Activated T-cell treated with anti-CD3 and anti-CD28 coated beads, Interleukin-2, amount 50 U/mL, for 24 hours (primary cell): ENCODE measurements at places on chromosomes 11 and 22.

GRCh38 chr11:5608808-5609207, 12.4 kb downstream of the TRIM6 start:
- DNase-seq = no peak
- no peak overlapping the region for H3K4me3 ChIP-seq
- H3K27me3 ChIP-seq = no peaks in the 10 kb centered on the region
- no peaks in the 10 kb centered on the region for H3K36me3 ChIP-seq
- H3K4me1 ChIP-seq = no peaks in the 10 kb centered on the region
- H3K27ac ChIP-seq = no peak overlapping the region

DNA sequence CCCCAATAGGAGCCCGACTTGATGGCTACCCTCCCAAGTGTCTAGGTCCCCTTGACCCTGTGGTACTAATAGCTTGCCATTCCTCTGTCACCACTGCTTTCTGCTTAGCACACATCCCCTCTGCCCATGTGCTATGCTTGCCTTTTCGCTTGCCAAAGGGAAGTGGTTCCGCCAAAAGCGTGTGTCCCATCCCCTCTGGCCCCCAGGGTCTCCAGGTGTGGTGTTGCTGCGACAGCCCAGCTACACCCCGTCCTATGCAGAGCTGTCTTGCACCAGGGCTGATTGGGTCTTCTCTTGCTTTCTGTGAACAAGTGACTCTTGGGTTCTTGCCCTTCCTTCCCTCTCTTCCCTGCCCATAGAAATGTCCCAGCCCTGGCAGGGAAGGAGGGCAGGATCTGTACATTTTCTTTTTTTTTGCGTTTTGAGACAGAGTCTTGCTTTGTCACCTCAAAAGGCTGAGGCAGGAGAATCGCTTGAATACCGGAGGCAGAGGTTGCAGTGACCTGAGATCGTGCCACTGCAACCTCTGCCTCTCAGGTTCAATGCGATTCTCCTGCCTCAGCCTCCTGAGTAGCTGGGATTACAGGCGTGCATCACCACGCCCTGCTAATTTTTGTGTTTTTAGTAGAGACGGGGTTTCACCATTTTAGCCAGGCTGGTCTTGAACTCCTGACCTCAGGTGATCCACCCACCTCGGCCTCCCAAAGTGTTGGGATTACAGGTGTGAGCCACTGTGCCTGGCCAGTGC, 3.9 kb downstream of the TANGO2 start:
- H3K27me3 ChIP-seq = no peaks in the 10 kb centered on the region
- H3K27ac ChIP-seq = peak overlapping the region; percentile 7
- H3K4me1 ChIP-seq = peaks cover 37% of the 10 kb centered on the region
- no peak overlapping the region for H3K4me3 ChIP-seq

DNA sequence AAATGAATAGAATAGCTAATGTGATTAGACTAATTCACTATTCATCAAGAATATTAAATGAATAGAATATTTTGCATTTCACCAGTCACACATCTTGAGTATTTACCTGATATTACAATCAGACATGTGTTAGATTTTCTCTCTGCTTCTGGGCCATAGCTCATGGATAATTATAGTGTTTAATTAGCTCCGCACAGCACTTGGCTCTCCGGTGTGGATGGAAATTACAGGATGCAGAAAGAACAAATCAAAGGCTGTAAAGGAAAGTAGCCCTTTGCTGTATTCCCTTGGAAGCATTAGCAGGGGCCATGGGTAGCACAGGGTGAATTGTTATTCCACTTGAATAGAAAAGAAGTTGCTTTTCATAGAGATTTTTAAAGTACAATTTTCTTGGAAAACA, 320.3 kb upstream of the SORL1-AS1 start:
- H3K36me3 ChIP-seq = no peaks in the 10 kb centered on the region
- no peak for DNase-seq
- H3K27ac ChIP-seq = no peak overlapping the region

GRCh38 chr11:72225411-72225951, 914 bp downstream of the INPPL1 start:
- DNase-seq = peak; percentile 66
- H3K4me3 ChIP-seq = peak overlapping the region; percentile 84
- H3K27ac ChIP-seq = peak overlapping the region; percentile 81
- H3K27me3 ChIP-seq = no peaks in the 10 kb centered on the region
- H3K36me3 ChIP-seq = peaks cover 43% of the 10 kb centered on the region

DNA sequence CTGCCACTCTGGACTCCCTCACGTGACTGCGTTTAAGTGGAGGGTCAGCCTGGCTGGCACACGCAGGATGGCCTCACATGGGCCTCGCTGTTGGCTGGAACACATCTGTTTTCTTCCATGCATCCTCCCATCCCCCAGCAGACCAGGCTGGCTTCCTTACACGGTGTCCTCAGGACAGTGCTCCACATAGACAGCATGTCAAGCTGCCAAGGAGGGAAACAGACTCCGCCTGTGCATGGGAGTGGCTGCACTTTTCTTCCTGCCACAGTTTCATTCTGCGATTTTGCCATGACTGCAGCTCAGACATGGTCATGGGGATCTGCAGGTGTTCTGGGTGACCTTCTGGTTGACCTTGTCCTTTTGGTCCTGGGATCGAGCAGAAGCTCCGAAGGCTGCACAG, 344.2 kb downstream of the SHANK2 start:
- no peak for DNase-seq
- peaks cover 29% of the 10 kb centered on the region for H3K27me3 ChIP-seq
- H3K4me1 ChIP-seq = peaks cover 2% of the 10 kb centered on the region
- no peaks in the 10 kb centered on the region for H3K36me3 ChIP-seq
- no peak overlapping the region for H3K27ac ChIP-seq

- H3K27ac ChIP-seq = no peak overlapping the region
- no peak overlapping the region for H3K4me3 ChIP-seq
- H3K27me3 ChIP-seq = peaks cover 2% of the 10 kb centered on the region
- no peaks in the 10 kb centered on the region for H3K4me1 ChIP-seq
Measured at GRCh38 chr11:131378931-131379330, 8.5 kb downstream of the NTM start.

DNA sequence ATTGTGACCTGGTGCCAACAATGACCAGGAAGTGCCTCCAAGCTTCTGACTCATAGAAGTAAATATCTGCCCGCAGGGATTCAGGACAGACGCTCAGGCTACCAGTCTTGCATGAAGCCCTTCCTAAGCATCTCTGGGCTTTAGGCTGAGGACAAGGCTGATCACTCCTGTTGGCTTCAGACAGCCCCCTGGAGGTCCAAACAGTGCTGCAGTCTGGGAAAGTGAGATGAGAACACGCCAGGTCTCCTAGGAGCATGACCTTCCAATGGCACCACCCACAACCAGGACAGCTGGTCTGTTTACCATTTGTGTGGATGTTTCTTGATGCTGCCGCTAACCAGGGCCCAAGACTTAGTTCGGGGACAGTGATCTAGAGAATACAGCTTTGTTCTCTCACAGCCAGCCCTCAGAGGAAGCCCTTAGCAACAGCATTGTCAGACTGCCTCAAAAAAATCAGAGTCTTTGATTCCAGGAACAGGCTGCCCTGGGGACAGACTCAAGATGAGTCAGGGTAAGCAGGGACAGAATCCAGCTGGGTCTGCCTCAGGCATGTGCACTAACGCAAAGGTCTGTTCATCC, 111.2 kb downstream of the ZNF280B start:
- no peak for DNase-seq
- peaks cover 5% of the 10 kb centered on the region for H3K27me3 ChIP-seq
- H3K27ac ChIP-seq = no peak overlapping the region

GRCh38 chr11:93775289-93775688, 8.8 kb upstream of the MED17 start:
- no peak overlapping the region for H3K27ac ChIP-seq
- H3K4me1 ChIP-seq = no peaks in the 10 kb centered on the region
- H3K4me3 ChIP-seq = no peak overlapping the region
- no peak for DNase-seq
- H3K27me3 ChIP-seq = no peaks in the 10 kb centered on the region

DNA sequence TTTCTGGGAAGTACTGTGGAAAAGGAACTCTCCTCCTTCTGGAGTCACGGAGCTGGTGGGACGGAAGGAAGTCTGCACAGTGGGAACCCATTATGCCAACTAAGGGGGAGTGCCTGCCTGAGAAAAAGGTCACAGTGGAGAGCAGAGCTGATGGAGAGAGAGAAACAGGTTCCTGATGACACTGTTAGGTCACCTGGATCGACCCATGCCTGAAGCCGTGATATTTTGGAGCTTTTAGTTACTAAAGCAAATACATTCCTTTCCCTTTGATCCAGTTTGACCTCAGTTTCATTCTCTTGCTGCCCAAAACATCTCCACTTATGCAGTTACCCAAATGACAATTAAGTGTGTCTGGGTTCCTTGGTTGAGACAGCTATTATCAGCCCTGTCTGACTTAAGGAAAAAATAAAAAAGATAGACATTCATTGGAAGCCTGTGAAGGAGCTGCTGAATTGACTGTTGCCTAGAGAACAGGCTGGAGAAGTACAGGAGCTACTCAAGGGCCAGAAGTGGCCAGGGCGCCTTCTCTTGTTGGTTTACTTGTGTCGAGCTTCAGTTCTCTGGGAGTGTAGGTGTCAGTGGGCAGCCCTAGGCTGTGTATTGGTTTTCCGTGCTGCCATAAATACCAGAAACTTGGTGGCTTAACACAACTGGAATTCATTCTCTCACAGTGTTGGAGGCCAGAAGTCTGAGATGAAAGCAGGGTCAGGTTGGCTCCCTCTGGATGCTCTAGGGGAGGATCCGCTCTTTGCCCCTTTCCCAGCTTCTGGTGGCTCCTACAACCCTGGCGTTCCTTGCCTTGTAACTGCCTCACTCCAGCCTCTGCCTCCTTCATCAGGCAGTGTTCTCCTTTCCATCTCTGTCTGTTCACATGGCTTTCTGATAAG, 13.6 kb downstream of the MRGPRD start:
- no peaks in the 10 kb centered on the region for H3K36me3 ChIP-seq
- H3K27me3 ChIP-seq = peaks cover 5% of the 10 kb centered on the region
- H3K4me3 ChIP-seq = no peak overlapping the region
- peaks cover 22% of the 10 kb centered on the region for H3K4me1 ChIP-seq
- no peak overlapping the region for H3K27ac ChIP-seq

- no peak for DNase-seq
- no peak overlapping the region for H3K4me3 ChIP-seq
- no peaks in the 10 kb centered on the region for H3K4me1 ChIP-seq
- H3K27ac ChIP-seq = no peak overlapping the region
- no peaks in the 10 kb centered on the region for H3K27me3 ChIP-seq
- H3K36me3 ChIP-seq = no peaks in the 10 kb centered on the region
Measured at GRCh38 chr11:63802637-63803414, 10.4 kb upstream of the SPINDOC start.

DNA sequence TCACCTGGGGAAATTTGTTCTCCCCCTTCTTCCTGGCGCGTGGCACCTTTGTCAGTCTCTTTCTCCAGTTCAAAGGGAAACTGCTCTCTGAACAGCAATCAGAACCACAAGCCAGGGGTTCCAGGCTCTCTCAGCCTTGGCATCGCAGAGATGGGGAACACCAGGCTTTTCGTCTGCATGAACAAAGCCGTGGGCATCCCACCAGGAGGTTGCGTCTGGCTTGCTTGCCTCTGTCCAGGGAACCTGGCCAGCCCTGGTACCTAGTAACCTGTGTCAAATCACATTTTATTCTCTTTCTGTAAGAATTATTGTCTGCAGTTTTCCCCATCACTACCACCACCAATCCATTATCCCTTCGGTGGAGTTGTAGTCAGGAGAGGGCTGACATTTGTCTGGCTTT, 107.0 kb downstream of the WNT7B start:
- no peaks in the 10 kb centered on the region for H3K4me1 ChIP-seq
- no peak overlapping the region for H3K4me3 ChIP-seq
- H3K27me3 ChIP-seq = peaks cover 41% of the 10 kb centered on the region
- DNase-seq = no peak

- no peak overlapping the region for H3K27ac ChIP-seq
- H3K4me1 ChIP-seq = no peaks in the 10 kb centered on the region
- no peak overlapping the region for H3K4me3 ChIP-seq
- no peaks in the 10 kb centered on the region for H3K36me3 ChIP-seq
- no peak for DNase-seq
Measured at GRCh38 chr11:133605482-133605881, 73.2 kb upstream of the OPCML start.

DNA sequence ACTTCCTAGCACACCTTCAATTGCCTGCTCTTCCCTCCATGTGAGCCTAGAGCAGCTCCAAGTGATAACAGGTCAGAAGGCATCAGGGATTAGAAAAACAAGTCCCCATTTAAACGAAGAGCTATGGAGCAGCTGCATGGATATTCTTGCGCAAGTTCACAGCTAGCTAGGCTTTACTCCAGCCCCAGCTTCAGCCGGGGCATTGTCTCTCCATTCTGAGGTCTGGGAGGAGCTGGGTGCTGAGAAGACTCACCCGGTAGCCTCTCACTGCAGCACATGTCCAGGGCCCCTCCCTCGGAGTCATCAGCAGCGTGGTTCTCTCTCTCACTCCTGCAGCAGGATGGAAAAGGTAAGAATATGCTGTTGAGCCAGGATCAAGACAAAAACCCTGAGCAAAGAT, 26.0 kb downstream of the PTPN5 start:
- peaks cover 15% of the 10 kb centered on the region for H3K27me3 ChIP-seq
- H3K4me1 ChIP-seq = peaks cover 30% of the 10 kb centered on the region
- no peak for DNase-seq
- no peak overlapping the region for H3K27ac ChIP-seq
- H3K36me3 ChIP-seq = no peaks in the 10 kb centered on the region
- no peak overlapping the region for H3K4me3 ChIP-seq

GRCh38 chr11:34262531-34263081, 95.2 kb downstream of the ABTB2 start:
- no peak overlapping the region for H3K27ac ChIP-seq
- no peaks in the 10 kb centered on the region for H3K36me3 ChIP-seq
- no peak for DNase-seq
- H3K4me3 ChIP-seq = no peak overlapping the region

- no peaks in the 10 kb centered on the region for H3K27me3 ChIP-seq
- no peak overlapping the region for H3K27ac ChIP-seq
- no peaks in the 10 kb centered on the region for H3K4me1 ChIP-seq
Measured at GRCh38 chr11:72773291-72773690, 20.6 kb downstream of the STARD10 start.

DNA sequence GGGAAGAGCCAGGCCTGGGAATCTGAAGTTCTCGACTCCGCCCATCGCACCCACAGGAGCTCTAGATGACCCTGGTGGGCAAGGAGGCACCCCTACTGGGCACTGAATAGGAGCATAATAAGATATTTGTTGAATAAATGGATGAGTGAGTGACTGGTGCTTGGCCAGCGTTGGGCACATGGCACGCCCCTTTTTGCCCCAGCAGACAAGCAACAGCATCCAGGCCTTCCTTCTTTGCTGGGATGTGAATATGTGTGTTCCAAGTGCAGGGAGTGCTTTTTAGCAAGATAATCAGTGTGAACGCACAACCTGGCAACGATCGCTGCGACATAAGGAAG, 443 bp upstream of the CELF1 start:
- H3K4me3 ChIP-seq = peak overlapping the region; percentile 81
- H3K4me1 ChIP-seq = peaks cover 37% of the 10 kb centered on the region
- no peak for DNase-seq
- H3K36me3 ChIP-seq = peaks cover 41% of the 10 kb centered on the region
- no peaks in the 10 kb centered on the region for H3K27me3 ChIP-seq
